ENCODE measurements at places on chromosomes 5 and 9.

- peak; percentile 16 for DNase-seq
These were observed 6.0 kb downstream of the CAMK4 start for GRCh38 chr5:111229871-111230810.

GRCh38 chr9:69719367-69719766 is 40.4 kb downstream of the PTAR1 start:
- DNase-seq: no peak

GRCh38 chr9:115837618-115838017 is 316.0 kb upstream of the PAPPA start:
- DNase-seq: peak; percentile 5

DNA sequence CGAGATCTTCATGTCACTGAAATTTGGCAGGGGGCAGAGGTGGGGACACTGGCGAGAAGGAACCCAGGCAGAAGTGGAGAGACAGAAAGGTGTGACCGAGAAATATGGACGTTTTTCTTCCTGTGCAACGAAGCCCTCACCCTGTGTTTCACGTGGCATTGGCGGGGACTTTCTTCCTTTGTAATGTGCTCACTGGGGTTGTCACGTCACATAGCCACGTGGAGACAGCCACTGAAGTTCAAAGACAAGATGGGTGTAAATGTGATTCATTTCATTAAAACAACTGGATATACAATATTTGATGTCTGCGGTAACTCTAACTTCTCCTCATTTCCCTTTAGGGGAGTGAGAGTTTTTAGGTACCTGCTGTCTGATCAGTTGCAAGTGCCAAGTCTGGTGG is 225.7 kb downstream of the FSTL4 start:
- DNase-seq: no peak

GRCh38 chr9:131596430-131596743 is 51.1 kb downstream of the PRRT1B start:
- no peak for DNase-seq

- DNase-seq: no peak
These were observed 46.6 kb downstream of the RMI1 start for GRCh38 chr9:84027201-84027600.

DNA sequence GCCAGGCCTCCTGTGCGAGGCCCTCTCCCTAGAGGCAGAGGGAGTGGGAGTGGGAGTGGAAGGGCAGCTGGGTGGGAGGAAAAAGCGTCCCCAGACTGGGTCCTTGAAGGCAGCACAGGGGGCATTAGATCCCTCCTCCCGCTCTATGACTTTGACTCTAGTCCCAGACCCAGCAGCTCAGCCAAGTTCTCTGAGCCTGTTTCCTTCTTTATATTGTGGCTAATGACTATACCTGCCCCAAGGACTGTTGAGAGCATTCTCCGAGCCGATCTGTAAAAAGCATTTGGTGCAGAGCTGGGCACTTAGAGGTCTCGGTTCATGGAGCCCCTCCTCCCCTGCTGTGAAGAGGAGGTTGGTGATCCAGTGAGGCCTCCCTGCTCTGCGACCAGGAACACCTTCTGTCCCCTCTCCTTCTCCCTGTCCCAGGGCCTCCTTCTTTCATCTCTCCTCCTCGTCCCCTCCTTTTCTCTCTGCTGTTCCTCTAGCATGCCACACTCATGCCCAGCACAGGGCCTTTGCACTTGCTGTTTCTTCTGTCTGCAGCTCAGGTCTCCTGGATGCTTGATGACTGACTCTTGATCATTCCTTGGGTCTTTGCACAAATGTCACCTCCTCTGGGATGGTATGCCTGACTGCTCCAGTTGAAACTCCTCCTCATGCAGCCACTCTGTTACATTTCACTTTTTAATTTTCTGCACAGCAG is 23.4 kb upstream of the PSD2 start:
- DNase-seq: no peak

DNA sequence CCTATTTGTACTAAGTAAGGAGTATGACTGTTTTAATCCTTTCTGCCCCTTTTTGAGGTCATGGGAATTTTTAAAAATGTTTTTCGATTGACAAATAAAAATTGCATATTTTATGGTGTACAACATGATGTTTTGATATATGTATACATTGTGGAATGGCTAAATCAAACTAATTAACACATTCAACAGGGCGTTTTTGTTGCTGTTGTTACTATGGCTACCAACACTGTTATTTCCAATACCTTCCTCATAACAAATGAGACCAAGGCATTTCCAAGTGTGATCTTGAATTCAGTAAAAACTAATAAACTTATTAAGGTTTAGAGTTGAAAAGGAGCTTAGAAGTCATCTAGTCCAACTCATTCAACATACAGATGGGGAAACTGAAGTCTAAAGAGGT is 30.2 kb upstream of the SPEF2 start:
- DNase-seq: no peak

- DNase-seq: peak; percentile 48
These were observed 2.4 kb upstream of the ZSWIM6 start for GRCh38 chr5:61329550-61330128.

DNA sequence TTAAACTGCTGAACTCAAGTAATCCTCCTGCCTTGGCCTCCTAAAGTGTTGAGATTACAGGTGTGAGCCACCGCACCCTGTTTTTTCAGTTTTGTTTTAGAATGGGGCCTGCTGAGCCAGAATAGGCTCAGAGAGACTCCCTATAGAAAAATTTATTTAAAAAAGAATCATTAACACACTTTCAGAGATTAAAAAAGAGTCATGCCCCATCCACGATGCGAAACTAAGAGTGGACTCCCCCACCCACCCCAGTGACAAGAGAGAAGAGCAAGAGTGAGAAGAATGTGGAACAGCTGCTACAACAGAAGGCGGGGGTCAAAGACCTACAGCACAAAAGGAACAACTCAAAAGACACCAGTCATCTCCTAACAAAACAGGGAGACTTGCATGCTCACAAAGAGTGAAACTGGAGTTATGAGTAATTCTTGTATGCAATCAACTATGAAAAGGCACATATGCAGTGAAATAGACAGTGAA is 47.2 kb downstream of the GLDC start:
- peak; percentile 73 for DNase-seq

Data from lung (tissue), 17 donors.